Parietal lobe (tissue), 2 donors: ENCODE measurements at places on chromosomes 7 and 10. TPM values are rescaled to one million over a fixed set of nuclear protein-coding genes. Genes with fewer than 3 reads are reported as not detected.

TRIM74 gene
- total RNA-seq: not detected

GIMAP6 gene
- 2.8 TPM for total RNA-seq

SPDYE11 gene
- total RNA-seq: not detected

HABP2 gene
- not detected for total RNA-seq

TFAM gene
- total RNA-seq: 39.4 TPM
